Amniotic epithelial cell (primary cell): ENCODE measurements at places on chromosomes 3 and 15.
A peak's percentile ranks its signal among the peaks of the same experiment; 100 is the strongest.

DNA sequence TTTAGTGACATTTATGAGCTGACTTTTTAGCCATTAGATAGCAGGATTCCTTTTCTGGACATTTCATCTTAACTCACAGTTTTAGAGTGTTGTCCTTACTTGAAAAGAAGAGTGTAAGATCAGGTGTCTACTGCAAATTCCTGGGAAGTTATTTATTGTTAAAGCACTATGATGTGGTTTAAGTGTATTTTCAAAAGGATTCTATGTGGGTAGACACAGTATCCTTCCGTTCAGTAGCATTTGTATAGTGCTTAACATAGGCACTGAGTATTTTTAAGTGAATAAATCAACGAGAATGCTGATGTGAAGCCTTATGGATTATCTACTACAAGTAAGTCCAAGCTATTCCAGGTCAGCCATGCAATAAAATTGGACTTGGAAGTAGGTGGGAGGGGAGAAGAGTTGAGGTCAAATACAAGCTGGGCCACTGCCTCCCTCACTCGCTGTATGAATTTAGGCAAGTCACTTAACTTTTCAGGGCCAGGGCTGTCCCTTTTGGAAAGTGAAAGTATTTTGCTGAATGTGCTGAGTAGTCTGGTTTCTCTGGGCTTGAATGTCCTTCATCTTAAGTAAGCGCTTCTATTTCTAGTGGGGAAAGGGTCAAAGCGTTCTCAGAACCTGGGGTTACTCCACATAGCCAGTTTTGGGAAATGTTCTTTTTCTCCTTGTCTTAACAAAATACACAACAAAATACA lies 48.6 kb downstream of the GAP43 start:
- no peak for DNase-seq

DNA sequence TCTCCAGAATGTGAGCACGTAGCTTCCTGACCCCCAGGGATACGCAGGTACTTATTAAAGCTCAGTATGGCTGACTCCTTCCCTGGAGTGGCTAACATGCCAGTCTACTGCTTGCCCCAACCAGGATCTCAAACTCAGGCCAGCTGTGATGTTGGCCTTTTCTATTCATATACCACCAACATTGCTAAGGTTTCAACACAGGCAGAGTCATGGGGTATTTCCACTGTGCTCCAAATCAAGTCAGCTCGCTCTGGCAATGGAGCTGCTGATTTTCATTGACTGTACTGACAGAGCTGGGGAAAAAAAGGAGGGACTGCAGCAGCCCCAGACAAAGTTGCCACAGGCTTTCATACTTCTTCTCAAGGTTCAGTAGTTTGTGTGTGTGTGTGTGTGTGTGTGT lies 87.0 kb downstream of the CFAP20DC start:
- DNase-seq = peak; percentile 44

DNA sequence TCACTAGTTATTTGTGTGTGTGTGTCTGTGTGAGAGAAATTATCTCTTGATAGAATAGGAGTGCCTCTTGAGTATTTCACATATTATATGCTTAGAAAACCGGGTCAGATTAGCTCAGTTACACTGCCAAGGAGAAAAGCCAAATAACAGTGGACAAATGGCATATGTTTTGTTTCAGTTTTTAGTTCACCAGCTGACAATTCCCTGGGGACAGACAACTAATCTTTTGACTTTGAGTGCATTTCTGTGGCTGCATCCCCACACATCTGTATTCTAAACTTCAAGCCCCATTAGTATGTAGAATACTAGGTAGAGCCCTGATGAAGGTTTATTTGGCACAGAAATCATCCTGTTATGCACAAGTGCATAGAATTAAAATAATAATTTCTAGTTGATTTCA lies 227.7 kb upstream of the CNTN3 start:
- DNase-seq = no peak

DNA sequence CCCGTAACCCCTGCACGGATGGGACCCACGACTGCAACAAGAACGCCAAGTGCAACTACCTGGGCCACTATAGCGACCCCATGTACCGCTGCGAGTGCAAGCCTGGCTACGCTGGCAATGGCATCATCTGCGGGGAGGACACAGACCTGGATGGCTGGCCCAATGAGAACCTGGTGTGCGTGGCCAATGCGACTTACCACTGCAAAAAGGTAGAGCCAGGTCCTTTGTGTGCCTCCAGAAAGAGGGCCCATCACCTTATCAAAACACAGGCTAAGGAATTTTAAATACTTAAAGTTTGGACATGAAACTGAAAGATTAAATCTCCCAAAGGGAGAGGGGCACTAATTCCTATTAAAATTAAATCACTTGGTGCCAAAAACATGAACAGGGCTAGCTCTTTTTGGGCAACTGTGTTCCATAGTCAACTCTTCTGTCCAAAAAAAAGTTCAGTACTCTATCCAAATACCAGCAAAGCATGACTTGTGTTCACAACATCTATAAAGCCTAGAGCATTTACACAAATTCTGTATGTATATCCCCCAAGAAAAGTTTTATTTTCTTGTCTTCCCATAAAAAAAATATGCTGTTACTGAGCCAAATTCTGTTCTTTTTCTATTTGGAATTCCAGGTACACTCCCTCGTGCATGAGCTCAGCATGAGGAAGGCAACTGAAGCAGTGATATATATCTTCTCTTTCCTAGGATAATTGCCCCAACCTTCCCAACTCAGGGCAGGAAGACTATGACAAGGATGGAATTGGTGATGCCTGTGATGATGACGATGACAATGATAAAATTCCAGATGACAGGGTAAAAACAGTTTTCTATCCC lies 9.2 kb downstream of the THBS1 start:
- DNase-seq = no peak

- peak; percentile 9 for DNase-seq
Measured at GRCh38 chr15:34436126-34436955, 1.3 kb downstream of the GOLGA8A start.

GRCh38 chr15:40047415-40048210 lies 8.6 kb upstream of the SRP14 start:
- DNase-seq = peak; percentile 49

- DNase-seq = no peak
Measured at GRCh38 chr3:187197335-187197649, at the start of gene RTP1. TSS of gene RTP1 (plus strand) at chr3:187197486. CDS start at chr3:187197516, 30 bp downstream.
